CD4-positive, alpha-beta T cell treated with Interleukin-17A for 1 hour (primary cell): ENCODE measurements at places on chromosomes 12 and 14.
A peak's percentile ranks its signal among the peaks of the same experiment; 100 is the strongest.

DNA sequence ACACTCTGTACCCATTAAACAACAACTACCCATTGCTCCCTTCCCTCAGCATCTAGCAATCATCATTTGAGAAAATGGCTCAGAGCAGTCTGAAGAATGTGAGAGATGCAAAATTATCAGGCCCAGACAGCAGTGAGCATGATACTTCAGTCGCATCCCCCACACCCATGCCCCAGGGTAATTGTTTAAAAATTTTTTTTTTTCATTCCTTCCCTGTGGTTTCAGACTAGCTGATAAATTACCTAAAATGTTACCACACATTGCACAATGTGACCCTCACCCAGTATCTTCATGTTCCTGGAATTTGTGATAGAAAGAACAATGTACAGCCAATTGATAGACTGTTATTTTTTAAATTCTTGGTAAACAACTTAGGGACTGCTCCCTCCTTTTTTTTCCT is 11.3 kb upstream of the USP15 start:
- DNase-seq: no peak

GRCh38 chr14:68331991-68332390 is 460.9 kb downstream of the ZFP36L1 start:
- no peak for DNase-seq

DNA sequence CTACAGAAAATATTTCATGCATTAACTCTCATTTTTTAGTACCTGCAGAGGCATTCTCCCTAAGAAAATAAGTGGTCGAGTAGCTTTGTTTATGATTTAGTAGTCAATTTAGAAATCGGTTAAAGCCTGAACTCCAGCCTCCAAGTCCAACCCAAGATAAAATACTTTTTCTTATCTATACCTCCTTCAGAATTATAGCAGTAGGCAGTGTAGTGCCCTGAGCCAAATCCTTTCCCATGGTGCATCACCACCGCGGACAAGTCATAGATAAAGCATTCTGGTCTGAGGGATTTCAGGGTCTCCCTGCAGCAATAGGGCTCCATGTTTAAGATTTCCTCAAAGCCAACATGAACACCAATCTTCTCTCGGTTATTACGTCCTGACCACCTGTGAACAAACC is 30.5 kb downstream of the USP44 start:
- no peak for DNase-seq

DNA sequence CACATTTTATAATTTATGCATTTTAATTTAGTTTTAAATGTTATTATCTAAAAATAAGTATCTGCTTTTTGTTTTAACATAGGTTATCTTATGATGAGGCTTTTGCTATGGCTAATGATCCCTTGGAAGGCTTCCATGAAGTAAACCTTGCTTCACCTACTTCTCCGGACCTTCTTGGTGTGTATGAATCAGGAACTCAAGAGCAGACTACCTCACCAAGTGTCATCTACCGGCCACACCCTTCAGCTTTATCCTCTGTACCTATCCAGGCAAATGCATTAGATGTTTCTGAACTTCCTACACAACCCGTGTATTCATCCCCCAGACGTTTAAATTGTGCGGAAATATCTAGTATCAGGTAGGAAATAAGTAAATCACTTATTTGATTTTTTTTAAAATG is 16.6 kb downstream of the RAB3IP start:
- DNase-seq: no peak

DNA sequence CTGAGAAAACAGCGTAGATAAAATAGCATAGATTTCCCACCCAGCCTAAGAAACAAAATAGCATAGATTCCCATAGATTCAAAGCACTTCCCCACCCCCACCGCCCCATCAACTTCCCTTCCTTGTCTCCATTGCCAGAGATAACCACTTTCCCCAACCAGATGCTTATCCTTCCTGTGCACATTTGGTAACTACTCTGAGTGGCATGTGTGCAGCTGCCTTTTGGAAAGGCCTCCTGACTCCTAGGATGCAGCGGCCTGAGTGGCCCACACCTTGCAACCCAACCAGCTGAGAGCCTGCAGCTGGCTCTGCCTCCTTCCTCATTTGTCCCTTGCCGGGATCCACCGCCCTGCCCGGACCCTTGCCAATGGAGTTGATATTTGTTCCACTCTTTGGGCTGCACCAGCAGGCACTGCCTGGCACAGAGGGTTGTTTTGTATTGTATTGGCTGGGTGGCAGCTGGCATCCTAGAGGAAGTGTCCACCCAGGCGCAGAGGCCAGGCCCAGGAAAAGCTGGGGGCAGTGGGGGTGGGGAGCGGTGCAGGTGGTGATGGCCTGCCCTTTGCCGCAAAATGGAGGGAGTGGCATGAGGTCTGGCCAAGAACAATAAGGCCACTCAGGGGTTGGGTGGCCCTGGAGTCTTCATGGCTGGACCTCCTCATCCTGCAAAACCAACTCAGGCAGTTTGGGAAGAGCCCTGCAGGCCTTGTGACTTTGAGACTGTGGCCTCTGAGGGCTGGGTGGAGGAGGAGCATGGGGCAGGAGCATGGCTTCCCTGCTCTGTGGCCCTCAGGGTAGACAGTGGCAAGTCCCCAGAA is 4.9 kb downstream of the SLC48A1 start:
- DNase-seq: no peak

DNA sequence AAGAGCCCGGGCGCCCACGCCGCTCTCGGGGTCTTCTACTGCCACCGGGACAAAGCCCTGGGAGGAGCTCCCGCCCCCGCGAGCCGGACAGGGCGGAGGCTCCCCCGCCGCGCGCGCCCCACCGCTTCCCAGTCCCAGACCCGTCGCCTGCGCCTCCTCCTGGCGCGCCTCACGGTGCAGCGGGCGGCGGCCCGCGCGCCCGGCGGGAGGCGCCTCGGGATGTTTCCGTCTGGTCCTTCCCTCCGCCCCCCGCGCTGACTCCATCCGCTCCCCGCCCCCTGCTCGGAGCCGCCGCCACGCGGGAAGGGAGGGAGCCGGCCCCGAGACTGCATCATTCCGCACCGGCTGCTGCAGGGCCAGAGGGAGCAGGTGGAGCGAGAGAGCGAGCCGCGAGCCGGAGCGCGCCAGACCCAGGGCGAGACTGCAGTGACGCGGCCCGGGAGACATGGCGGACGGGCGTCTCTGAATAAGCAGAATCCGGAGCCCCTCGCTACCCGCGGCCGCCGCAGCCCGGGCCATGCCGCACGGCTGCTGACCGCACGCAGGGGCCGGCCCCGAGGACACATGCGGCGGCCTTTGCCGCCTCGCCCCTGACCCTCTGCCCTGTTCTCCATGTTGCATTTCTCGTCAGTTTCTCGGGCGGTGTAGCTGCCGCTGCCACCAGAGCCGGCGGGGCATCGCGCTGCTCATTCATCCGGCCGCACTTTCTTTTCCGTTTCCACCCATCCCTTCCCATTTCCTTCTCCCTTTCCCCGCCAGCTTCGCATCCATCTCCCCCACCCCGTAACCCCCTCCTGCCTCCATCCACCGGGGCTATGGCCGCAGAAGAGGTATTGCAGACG is at the start of gene BICD1:
Gene BICD1, plus strand, starts transcription at position 331 of the 842 bp plus-strand sequence. Its CDS starts 485 bp downstream, at position 816.
- DNase-seq: peak; percentile 76

GRCh38 chr12:42804928-42805327 is 215.4 kb upstream of the PRICKLE1 start:
- DNase-seq: no peak
